ENCODE measurements at places on chromosomes 4 and X. TPM values are rescaled to one million over a fixed set of nuclear protein-coding genes. Genes with fewer than 3 reads are reported as not detected.

Gene GSX2
- not detected for total RNA-seq

DNA sequence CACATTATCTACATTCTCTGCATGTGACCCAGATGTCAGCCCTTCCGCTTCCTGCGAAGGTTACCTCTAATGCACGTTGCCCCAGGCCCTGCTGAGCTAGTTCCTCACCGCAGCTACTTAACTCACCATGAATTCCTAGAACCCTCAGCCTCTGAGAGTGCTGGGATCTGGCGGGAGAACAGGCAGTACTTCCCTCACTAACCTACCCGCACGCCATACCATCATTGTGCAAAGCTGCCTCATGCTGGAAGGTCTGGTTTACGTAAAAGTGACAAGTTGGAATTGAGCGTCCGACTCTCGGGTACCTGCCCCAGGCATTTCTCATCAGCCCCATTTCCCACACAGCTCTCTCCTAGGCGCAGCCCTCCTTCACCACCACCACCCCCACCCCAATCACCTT is 6.3 kb downstream of the SLC25A4 start:
- DNase-seq = no peak

DNA sequence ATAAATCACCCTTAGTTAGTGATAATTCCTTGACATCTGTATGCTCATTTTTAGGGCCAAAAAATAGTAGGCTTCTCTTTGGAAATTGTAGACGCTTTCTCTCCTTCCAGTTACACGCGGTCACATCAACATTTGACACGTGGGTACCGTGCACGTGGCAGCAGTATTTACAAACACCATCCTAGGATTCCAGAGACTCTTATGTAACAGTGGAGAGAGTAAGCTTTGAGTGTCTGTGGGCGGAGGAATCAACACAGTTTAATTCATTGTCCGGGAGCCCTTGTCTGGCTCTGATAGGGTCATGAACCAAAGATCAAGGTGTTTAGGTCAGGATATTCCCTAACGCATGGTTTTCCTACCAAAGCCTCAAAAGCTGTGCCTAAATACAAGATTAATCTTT is 12.2 kb downstream of the TET2 start:
- DNase-seq = no peak

DNA sequence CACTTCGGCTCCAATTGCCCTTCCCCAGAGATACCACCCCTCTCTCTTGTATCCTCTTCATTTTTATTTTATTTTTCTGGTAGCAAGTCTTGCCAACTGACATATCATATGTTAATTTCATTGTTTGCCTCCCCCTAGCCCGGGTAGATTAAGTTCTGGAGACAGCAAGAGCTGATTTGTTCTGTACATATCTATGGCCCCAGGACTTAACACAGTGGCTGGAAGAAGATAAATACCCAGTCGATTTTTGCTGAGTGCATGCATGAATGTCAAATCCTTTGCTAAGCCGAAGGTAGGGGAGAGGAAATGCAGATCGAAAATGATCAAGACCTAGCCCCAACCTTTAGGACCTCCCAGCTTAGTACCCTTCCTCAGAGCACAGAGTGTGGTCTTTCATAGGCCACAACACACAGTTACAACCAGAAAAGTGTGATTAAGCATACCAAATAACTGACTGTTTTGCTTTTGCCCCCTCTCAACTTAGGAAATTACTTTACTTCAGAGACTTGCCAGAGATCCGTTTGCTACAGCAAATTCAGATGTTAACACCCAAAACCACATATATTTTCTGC is 58.7 kb upstream of the KLF3 start:
- no peak for DNase-seq

DNA sequence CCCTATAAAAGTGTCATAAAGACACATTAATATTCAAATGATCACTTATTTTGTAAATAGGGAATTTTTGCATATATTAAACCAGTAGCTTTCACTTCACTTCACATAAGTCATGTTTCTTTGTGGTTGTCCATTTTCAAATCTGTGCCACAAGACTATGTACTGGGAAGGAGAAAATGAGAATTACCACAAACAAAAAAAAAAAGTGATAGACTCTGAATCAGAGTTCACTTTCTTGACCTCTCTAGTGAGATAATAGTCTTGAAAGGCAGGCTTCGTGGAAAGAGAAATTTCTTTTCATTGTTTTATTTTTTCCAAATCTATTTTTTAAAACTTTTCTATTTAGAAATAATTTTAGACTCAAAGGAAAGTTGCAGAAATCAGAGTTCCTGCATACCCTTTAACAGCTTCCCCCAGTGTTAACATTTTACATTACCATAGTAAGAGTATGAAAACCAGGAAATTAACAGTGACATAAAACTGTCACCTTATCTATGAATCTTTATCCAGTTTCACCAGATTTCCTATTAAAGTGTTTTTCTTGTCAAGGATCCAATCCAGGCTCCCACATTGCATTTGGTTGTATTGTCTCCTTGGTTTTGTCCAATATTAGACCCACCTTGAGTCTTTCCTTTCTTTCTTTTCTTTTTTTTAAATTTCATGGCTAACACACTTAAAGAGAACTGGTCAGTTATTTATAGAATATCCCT is 215.4 kb upstream of the PGRMC2 start:
- no peak for DNase-seq

All from omental fat pad (tissue), 4 donors.